ENCODE measurements at places on chromosomes 3 and 15.

GRCh38 chr15:52217186-52217585 is 26.0 kb upstream of the GNB5 start:
- DNase-seq: no peak

DNA sequence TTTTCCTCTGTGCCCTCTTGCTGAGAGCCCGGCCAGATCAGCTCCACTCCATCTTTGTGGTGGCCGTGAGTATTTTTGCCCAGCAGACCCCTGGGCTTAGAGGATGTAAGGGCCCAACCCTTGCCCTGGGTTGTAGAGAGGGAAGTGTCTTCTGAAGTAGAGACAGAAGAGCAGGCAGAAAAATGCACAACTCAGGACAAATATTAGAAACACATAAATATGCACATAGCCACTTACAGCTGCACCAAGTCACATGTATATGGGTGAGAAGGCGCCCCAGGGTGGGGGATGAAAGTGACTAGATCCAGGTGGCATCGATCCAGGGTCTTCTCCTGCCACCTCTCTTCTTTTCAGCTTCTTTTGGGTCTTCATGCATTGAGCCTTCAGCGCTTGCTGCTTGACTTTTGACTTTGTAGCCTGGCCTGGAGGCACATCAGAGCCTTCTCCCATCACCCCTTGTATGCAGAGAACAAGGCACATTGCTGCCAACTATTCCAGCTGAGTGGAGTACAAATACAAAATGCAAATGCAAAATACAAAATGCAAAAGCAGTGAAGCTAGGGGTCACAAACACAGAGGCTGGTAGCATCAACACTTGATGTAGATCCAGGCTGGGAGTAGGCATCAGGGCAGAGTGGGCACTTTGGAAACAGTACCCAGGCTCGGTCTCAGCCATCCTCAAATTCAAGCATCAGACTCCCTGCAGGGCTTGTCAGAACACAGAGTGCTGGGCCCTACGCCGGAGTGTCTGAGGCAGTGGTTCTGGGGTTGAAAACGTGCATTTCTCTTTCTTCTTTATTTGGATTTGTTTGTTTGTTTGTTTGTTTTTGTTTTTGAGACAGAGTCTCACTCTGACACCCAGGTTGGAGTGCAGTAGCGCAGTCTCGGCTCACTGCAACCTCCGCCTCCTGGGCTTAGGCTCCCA is 133.0 kb downstream of the ASB7 start:
- peak; percentile 0 for DNase-seq

GRCh38 chr15:80468796-80469195 is 64.6 kb downstream of the ARNT2 start:
- DNase-seq: peak; percentile 37

DNA sequence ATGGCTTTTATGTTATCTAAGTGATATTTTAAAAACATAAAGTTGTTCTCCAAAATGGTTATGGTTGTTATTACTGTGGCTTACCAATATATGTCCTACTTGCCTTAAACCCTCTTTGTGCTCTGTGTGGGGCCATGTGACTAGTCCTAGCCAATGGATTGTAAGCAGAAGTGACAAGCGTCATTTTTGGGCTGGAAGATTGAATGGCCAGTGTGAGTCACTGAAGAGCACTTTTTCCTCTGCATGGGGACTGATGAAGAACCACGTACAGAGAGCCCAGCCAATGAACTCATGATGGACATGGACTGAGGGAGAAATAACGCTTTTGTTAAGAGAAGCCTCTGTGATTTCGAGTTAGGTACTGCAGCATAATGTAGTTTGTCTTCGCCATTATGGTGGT is 332.7 kb downstream of the EDEM1 start:
- DNase-seq: no peak

GRCh38 chr3:101484805-101485620 is 28.0 kb downstream of the SENP7 start:
- DNase-seq: no peak

- DNase-seq: no peak
These were observed 136.2 kb downstream of the TNIK start for GRCh38 chr3:171323938-171324536.

DNA sequence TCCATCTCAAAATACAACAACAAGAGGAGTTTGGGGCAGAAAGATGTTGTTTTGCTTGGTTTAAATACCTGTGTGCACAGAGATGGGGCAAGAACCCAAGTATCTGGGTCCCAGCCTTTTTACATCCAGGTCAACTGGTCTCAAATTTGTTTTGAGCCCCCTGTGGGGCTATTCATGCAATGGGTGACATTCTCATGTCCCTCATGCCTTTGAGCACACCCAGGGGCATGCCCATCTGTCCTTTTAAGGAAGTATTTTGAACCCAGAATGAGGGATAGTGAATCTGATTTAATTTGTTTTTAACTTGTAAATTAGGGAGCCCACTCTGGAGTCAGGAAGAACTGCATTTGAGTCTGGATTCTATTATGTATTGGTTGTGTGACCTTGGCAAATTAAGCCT is 14.8 kb downstream of the ABCF3 start:
- no peak for DNase-seq

DNA sequence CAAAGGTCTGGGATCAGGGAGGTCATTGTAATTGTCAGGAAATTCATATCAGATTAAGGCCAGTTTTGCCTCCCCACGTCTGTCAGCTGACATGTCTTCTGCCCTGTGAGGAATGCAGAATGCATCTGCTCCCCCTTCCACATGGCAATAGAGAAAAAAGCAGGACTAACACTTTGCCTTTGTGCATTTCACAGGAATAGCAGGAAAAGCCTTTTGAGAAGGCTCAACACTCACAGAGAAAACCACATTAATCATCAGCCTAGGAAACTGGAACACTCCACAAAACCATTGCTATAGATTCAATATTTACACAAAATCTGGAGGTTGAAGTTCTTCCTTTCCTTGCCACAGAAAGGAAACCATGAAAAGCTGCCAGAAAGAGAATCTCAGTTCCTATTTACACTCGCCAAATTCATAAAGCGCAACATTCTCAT is 165.2 kb upstream of the HES1 start:
- no peak for DNase-seq

DNA sequence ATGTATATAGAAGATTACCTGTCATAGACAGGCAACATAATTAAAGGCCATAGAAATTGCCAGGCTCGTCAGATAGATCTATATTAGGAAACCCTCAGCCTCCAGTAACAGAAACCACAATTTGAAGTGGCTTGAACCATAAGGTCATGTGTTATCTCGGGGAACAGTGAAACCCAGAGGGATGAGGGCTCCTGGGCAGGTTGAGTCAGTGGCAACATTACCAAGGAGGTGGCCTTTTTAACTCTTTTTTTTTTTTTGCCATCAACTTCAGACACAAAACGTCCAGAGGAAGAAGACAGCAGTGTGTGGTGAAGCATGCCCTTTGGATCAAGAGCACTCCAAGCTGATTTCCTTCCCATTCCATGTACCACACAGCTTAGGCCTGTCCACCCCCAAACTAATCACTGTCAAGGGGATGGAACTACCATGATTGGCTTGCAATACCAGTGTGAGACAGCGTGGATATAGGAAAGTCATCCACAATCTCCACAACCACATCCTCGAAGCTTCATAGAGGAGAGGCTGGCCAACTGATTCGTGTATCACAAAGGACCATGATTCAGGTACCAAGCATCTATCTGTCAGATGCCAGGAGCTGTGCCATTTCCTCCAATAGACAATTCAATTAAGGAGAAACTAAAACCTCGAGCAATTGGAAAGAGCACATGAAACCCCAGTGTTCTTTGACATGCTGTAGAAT is 999 bp upstream of the KIF7 start:
- DNase-seq: no peak

GRCh38 chr3:43894176-43895049 is 203.7 kb downstream of the ABHD5 start:
- no peak for DNase-seq

GRCh38 chr15:39354189-39354588 is 226.7 kb upstream of the THBS1 start:
- no peak for DNase-seq

DNA sequence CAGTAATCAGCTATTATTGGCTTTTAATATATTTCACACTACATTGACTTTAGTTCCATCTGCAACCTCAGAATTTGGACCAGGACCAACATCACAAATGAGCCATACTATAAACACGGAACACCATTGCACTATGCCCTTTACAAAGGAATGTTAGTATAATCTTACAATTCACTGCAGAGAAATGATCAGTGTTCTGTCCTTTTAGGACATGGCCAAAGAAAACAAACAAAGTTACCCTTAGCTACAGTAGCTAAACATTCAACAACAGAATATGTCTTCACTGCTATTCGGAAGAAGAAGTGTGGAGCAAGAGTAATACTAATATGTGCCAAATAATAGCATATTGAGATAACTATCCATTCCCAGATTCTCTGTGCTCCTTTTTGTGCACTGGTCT is 90.4 kb downstream of the NAALADL2 start:
- no peak for DNase-seq

GRCh38 chr3:168325684-168326083 is 230.0 kb upstream of the GOLIM4 start:
- DNase-seq: no peak

DNA sequence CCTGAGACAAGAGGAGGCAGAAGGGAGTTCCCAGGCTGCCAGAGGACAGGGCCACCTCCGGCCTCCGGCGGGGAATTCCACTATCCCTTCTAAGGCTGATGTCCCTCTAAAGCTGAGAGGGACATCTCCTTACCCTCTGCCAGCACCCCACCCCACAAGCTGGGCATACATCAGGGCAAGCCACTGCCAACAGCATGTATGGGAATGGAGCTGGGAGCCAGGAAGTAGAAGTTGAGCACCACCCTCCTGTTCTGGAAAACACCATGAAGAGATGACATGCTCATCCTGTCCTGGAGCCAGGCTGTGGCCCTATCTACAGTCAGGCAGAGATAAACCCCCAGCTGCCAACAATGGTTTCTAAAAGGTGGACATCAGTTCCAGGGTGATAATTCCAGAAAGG is 7.1 kb downstream of the PLCD1 start:
- no peak for DNase-seq

DNA sequence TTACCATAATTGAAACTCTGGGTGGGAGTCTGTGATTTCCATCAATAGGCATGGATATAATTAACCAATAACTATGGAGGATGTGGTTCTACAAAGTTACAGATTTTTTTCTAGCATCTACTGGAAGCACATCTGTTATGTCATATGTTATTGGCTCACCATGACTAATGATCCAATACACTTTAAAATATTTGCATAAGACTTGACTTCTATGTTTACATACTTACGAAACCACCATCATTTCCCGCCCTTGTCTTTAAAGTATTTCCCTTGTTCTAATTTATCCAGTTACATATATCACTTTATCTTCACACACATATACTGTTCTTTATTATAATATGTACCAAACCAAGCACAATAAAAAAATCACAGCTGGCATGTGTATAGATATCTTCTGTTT is 380.3 kb upstream of the CBLB start:
- no peak for DNase-seq

DNA sequence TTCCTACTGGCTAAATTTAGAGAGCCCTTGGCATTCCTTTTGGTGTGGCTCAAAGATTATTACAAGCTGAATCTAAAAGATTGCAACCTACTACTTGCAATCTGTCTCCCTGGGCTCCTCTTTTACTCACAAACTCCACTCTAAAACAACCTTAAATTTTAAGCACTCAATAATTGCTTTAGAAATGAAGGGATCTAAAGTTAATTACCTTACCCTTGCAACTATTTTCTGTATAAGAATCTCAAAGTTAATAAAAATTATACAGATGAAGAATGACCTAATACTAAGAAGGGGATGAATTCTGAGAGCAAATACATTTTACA is 60.2 kb downstream of the ESYT3 start:
- DNase-seq: no peak

DNA sequence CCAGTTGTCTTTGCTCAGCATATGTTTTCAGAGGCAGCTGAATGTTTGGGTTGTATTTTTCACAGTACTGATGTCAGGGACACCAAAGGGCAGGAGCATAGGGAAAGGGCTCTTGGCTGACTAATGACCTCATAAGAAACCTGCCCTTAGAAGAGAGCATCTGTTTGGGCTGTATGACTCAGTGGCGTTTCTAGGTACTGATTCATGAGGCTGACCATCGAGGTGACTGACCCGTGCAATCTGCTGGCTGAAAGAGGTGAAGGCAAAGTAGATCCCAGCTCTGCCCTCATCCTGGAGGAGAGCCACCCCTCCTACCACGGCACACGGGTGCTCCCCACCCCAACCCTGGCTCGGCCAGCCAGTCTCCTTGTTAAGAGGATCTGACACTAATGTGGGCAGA is 8.3 kb downstream of the LMCD1 start:
- no peak for DNase-seq

DNA sequence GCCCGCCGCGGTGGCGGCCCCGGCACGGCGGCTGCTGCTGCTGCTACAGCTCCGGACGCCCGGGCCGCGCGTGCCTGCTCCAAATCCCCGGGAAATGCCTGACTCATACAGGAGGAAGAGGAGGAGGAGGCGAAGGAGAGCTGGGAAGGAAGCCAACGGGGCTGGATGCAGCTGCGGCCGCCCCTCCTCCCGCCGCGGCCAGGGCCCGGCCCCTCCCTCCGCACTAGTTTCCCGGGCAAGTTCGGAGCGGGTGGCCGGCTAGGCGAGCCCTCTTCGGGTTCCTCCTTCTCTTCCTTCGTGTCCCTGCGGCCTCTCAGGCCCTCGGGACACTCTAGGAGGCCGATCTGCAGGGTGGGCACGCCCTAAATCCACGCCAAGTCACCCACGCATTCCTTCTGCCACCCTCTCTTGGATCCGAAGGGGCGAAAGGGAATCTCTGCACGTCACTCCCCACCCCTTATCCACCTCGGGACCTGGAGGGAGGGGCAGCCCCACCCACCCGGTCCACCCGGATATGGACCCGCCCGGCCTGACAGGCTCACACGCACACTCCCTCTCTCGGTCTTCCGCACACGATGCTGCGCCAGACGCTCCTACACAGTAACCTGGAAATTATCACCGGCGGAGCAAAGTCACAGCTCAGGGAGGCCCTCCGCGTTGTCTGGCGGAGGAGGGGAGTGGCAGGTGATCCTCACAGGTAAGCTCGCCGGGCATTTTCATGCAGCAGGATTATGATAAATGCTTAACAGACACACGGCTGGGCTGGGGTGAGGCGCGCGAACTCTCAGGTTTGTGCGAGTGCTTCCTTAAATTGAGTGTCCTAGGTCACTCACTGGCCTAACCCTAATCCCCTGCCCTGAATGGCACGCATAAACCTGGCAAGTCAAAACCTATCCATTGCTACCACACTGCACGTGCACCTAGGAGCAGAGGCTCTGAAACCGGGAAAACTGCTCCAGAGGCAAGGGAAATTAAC is at the start of the genes OSBPL10 and ZNF860:
Gene OSBPL10, minus strand, starts transcription at position 57 of the 976 bp plus-strand sequence. CDS start 83 bp downstream, outside the sequence.
Gene ZNF860, plus strand, starts transcription at position 545 of the 976 bp plus-strand sequence. CDS start 7,330 bp downstream, outside the sequence.
- peak; percentile 74 for DNase-seq

- peak; percentile 69 for DNase-seq
These were observed 92.8 kb upstream of the UBE2E1 start for GRCh38 chr3:23712656-23713559.

DNA sequence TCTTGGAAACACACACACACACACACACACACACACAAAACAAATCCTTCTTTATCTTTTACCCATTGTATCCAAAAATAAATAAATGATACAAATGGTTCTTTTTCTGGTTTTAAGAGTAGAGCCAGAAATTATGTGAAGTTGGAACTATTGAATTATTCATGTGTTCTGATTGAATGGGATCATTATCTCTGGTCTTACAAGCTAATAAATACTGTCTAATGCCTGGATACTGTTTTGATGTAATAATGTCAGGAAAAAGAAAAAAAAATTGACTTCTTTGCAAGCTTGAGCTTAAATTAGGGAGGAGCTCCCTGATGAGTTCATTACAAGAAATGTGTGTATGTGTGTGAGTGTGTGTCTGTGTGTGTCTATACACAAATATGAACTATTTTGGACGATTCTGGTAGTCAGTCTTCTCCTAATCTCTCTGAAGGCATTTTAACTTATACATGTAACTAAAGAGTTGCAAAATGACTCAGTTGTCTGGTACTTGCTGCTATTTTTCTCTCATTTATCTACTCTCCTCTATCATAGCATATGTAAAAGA is 507.2 kb upstream of the AGTR1 start:
- no peak for DNase-seq

GRCh38 chr3:37457378-37458065 is 283.1 kb upstream of the LRRFIP2 start:
- no peak for DNase-seq
